Renal cortical epithelial cell (primary cell): ENCODE measurements at places on chromosomes 11 and 22.

GRCh38 chr11:103942646-103943045 lies 93.8 kb upstream of the DDI1 start:
- no peak for DNase-seq

- no peak for DNase-seq
These were observed 7.2 kb upstream of the CCDC83 start for GRCh38 chr11:85848006-85848405.

GRCh38 chr22:30226192-30226832 lies 20.2 kb downstream of the LIF start:
- peak; percentile 83 for DNase-seq

GRCh38 chr11:15038963-15039362 lies 34.4 kb upstream of the CALCB start:
- DNase-seq: peak; percentile 49

DNA sequence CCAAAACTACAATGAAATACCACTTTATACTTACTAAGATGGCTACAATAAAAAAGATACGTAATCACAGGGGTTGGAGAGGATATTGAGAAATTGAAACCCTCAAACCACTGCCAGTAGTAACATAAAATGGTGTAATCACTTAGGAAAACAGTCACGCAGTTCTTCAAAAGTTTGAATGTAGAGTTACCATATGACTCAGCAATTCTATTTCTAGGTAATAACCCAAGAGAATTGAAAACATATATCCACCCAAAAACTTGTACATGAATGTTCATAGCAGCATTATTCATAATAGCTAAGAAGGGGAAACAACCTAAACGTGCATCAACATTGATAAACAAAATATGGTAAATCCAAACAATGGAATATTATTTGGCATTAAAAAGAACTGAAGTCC lies 24.4 kb upstream of the PSMA1 start:
- DNase-seq: no peak

DNA sequence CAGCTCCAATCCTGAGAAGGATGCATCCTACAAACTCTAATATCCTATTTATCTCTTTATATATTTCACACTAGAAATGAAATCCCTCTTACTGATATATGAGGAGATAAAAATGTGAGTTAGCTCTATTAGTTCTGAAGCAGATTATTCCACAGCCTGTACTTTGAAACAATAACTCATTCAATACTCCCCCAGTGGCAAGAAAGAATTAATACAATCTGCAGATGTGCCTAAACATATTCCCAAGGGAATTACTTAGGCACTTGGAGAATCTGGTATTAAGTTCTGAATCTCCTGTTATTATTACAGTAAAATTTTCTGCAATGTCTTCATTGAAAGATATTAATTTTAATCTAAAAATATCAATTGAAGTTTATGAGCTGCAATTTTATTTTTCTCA lies 59.4 kb downstream of the DDI1 start:
- no peak for DNase-seq

- no peak for DNase-seq
These were observed 1.0 kb upstream of the C11orf96 start for GRCh38 chr11:43941257-43941994.

GRCh38 chr11:83319346-83319745 lies 33.2 kb upstream of the CCDC90B start:
- no peak for DNase-seq

GRCh38 chr11:74008373-74009229 lies at the start of gene UCP3:
Gene UCP3 (minus strand): TSS chr11:74009085. CDS start chr11:74007042, 2,043 bp downstream.
- no peak for DNase-seq

- no peak for DNase-seq
These were observed 29.6 kb downstream of the EHF start for GRCh38 chr11:34650528-34650927.

GRCh38 chr11:60753309-60753708 lies 3.4 kb upstream of the MS4A15 start:
- DNase-seq: no peak

DNA sequence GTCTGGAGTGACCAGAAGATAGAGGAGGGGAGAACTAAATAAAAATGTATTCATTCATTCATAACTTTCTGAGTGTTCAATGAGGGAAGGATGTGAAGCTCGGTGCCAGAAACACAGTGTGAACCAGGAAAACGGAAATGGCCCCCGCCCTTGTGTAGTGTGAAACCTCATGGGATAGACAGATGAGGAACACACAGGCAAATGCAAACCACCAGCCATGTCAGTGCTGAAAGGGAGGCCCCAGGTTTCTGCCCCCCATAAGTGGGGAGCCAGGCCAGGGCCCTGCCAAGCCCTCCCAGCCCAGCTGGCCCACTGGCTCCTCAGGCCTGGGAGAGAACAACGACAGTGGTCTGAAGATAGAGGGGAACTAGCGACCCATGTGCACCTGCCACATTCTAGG lies 30.5 kb downstream of the LARGE1 start:
- DNase-seq: no peak

DNA sequence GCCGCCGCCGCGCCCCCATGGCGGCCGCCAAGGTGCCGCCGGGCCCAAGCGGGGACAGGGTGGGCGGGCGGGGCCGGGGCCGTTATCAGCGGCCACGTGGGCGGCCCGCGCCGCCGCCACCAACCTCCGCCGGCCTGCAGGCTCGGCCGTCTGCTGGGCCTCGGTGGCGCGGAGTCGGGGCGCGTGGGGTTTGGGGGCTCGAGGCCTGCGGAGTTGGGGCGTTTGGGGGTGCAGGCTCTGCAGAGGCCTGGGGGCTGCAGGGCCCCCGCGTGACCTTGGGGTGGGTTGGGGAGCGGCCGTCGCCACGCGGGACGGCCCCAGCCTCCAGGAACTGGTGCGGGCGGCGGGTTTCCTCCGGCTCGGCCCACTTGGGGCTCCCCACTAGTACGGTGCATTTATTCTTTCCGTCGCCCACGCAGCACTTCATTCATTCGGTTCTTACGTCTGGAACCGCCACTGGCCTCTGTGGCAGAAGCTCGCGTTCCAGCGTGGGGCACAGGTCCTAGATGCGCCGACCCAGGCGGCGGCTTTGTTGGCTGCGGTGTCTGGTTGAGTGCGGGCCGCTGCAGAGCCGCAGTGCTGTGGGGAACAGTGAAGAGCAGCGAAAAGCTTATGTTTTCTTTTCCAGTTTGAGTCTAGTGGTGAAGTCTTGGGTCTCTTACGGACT lies 740 bp upstream of the TRMT2A start:
- DNase-seq: no peak

- DNase-seq: no peak
These were observed 298.9 kb upstream of the B3GAT1 start for GRCh38 chr11:134710861-134711407.
